ENCODE measurements at places on chromosomes 7 and 10.

GRCh38 chr10:73771722-73772280, 10.0 kb upstream of the CHCHD1 start:
- DNase-seq, result peak; percentile 40

GRCh38 chr10:50582046-50582445, 41.7 kb downstream of the SGMS1 start:
- no peak for DNase-seq

- DNase-seq, result no peak
Measured at GRCh38 chr10:83078160-83078559, 1061.1 kb upstream of the GHITM start.

- DNase-seq, result no peak
Measured at GRCh38 chr7:98553666-98554065, 63.4 kb upstream of the NPTX2 start.

GRCh38 chr10:6669269-6669859, 89.3 kb upstream of the PRKCQ start:
- peak; percentile 12 for DNase-seq

GRCh38 chr10:131310551-131311401, 745 bp downstream of the TCERG1L start:
- DNase-seq, result no peak

DNA sequence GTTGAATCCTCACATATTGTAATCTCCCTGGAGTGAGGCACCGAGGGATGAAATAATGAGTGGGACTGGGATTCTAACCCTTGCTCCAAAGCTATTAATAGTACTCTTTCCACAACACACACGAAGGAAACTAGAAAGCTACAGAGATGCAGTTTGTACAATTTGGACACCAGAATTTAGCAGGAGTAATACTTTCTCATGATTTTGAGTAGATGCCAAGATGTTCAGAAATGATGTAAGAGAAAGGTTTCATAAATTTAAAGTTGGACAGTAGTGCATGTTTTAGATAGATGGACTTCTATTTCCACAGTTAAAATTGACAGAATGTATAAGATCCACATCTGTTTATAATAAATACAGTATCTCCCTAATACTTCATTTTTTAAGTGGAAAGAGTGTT, 46.5 kb downstream of the PRR15 start:
- DNase-seq, result no peak

DNA sequence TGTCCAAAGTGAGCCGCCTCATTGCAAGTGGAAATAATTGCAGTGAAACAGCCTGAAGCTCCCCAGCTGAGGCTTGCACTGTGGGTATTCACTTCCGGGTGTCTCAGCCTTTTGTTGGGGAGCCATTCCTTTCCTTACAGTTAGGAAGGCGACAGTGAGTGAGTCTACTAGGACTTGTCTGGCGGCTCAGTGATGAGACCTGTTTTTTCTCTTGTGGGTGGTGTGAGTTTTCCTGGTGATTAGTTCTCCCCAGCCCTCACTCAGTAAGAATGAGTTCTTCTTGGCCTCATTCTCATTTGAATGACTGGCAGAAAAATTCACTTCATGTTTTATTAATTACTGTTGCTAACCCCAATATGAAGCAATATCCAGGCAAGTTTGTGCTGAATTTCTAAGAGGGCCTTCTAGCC, 2.6 kb downstream of the PGAM1 start:
- no peak for DNase-seq

DNA sequence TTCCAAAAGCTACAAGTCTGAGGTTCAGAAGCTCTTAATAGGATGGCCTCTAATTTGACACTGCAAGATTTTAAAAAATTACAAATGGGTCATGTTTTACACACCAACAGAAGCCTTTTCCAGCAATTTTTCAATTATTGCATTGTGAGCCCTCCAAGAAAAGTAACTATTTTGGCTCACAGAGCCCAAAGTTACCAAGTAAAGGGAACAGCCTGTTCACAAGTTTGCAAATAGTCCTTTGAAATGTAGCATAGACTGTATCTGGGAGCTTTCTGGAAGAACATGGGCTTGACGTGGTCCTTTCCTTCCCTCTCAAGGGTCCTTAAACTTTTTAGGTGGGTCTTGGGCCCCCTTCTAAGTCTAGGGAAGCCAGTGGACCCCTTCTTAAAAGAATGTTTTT, 1.3 kb upstream of the GDF10 start:
- DNase-seq, result no peak

DNA sequence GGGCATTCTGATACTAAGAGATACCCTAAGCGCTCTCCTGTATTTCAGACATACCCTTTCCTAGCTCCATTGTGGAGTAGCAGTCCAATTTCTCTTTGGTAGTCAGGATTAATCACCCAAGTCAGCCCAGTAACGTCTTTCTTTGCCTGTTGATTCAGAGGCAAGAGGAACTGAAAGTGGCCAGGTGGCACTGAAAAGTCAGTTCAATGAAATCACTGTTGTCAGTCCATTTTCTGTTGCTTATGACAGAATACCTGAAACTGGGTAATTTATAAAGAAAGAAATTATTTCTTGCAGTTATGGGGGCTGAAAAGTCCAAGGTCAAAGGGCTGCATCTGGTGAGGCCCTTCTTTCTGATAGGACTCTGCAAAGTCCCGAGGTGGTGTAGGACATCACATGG, 40.2 kb downstream of the ANKRD61 start:
- DNase-seq, result no peak

GRCh38 chr7:138465046-138465445, 5.0 kb downstream of the TRIM24 start:
- DNase-seq, result no peak

DNA sequence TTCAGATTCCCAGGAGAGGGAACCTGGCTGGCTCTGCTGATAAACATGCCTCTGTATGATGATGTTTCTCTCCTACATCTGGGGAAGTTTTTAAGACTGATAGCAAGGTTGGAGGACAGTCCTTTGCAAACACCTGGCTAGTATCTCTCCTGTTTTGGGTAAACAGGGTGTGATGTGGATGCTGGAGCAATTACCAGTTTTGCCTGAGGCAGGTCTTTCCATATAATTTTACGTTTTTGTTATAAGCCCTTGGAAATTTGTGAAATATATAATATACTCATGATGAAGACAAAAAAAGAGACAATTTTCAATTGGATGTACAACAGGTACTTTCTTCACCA, 138.6 kb downstream of the ADAM22 start:
- DNase-seq, result peak; percentile 30

GRCh38 chr10:93879273-93879672, 14.5 kb upstream of the SLC35G1 start:
- no peak for DNase-seq

- no peak for DNase-seq
Measured at GRCh38 chr10:7492660-7493046, 81.8 kb upstream of the SFMBT2 start.

DNA sequence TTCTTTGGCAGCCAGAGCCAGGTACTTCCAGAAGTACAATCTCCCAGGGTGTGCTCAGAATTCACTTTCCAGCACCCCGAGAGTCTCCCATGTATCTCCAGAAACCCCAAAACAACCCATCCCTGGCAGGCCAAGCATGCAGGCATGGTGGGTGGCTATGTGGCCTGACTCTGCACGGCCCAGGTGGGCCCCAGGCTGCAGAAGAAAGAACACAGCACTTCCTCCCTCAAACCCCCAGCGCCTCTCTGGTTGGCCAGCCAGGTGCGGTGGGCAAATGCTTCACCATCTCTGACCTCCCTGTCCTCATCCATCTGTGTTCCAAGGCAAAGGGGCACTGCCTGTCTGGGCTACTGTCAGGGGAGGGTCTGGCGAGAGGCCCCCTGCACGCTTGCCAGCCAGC, 100.3 kb downstream of the MKI67 start:
- no peak for DNase-seq

DNA sequence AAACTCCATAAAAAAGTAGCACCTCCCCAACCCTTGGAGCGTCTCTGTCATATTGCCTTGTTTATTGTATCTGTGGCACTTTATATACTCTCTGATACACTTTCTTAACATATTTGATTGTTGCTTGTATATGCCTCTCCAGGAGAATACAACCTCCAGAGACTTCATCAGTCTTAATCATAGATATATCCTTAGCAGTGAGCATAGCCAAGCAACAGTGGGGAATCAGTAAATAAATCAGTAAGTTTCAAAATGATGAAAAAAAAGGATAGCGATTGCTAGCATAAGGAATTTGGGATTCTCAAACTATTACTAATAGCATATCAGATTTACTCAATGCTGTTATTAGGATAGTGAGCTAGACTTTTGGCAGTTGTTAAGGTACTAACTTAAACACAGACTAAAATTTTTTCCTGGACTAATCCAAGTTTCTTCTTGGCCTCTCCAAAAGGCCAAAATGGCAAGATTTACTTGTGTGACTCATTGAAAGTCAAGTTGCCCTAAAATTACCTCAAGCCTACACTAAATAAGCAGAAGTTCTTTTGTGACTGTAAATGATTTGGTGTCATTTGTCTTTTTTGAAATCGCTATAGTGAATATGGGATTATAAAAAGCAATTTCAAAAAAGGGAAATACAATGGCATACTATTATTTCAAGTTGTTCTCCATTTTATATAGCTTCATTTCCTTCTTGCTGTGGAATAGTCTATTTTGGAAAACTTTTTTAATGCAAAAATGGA, 177.9 kb downstream of the CHN2 start:
- no peak for DNase-seq

DNA sequence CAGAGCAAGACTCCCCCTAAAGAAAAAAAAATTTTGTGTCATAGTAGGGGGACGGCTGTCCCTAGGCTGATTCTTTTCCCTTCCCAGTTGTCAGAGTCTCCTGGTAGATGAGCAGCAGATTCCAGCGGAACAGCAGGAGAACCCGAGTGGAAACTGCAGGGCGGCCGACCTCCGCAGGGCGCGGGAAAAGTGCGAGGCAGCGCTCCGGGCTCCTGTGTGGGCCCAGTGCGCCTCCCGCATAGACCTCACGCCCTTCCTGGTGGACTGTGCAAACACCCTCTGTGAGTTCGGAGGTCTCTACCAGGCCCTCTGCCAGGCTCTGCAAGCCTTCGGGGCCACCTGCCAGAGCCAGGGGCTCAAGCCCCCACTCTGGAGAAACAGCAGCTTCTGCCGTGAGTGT, 46.0 kb downstream of the ZAN start:
- no peak for DNase-seq

GRCh38 chr7:27188386-27189294, 3.6 kb upstream of the HOXA11 start:
- no peak for DNase-seq

DNA sequence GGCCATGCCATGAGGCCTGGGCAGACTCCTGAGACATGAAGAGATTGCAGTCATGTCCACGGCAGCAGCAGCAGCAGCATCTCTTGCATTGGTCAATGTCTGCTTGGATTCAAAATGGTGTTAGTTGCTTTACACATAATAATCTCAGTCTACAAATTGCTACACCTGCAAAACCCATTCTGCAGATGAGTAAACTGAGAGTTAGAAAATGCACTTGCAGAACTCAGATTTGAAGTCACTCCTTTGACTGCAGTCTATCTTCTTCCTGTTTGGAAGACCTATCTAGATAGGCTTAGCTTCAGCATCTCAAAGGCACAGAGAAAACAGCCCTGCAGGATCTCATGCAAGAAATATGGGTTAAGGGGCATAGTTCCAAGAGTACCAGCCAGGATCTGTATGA, 350.3 kb downstream of the TNS3 start:
- DNase-seq, result no peak

DNA sequence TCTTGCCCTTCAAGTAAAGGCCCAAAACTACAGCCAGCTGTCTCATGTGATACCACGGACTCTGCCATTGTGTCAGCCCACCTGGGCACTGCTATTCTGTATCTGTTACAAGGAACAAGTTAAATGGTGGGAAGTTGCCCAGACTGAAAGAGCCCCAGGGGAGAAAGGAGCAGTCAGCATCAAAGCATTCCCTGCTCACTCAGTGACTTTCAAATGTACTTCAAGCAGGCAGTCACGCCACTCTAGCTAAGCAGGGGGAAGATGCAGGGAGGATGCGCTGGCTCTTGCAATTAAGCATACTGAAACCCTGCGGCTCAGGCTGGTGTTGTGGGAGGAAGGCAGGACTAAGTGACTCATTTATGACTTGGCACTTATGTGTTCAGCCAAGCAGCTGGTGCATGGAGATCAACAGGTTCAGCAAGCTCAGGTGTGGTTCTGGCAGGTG, 1249.6 kb downstream of the TYW1 start:
- DNase-seq, result peak; percentile 91

- DNase-seq, result no peak
Measured at GRCh38 chr7:139362302-139362701, 2.6 kb downstream of the LUC7L2 start.

DNA sequence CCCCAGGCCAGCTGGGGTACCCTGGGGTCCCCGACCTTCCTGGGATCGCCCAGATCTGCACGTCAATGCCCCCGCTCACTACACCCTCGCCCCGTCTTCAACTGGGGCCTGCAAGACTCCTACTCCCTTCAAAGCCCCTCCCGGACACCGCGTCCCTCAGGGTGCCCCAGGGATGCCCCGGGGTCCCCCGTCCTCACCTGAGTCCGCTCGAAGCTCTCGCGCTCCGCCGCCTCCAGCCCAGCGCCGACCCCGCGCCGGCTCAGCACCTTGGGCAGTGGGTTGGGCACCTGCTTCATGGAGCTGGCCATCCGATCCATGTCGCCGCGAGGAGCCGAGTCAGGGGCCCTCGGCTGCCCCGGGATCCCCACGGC, at the start of gene HIP1:
Gene HIP1, minus strand, starts transcription at position 338 of the 371 bp plus-strand sequence. Its CDS starts 21 bp downstream, at position 317.
- no peak for DNase-seq

GRCh38 chr7:23200331-23200730, 18.5 kb downstream of the NUP42 start:
- DNase-seq, result no peak

DNA sequence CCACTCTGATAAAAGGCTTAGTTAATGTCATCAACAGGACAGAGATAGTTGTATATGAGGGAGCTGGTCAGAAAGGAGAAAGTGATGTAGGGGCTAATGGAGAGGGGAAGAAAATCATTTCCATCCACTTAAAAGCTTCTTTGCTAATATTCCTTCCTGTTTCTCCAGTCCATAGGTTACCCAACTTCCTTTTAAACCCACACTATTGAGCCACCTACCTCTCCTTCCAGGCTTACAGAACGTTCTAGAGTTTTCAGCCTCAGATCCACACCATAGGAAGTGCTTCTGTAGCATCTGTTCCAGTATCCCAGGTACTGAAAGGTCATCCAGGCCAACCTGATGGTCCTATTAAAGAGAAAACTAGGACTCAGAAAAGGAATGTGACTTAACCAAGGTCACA, 28.2 kb downstream of the STRIP2 start:
- no peak for DNase-seq

- DNase-seq, result no peak
Measured at GRCh38 chr10:5960070-5960972, 17.0 kb downstream of the IL15RA start.

All from COR-L47 (cell line).